Jurkat, Clone E6-1 (cell line): ENCODE measurements at places on chromosomes 1 and 21.

DNA sequence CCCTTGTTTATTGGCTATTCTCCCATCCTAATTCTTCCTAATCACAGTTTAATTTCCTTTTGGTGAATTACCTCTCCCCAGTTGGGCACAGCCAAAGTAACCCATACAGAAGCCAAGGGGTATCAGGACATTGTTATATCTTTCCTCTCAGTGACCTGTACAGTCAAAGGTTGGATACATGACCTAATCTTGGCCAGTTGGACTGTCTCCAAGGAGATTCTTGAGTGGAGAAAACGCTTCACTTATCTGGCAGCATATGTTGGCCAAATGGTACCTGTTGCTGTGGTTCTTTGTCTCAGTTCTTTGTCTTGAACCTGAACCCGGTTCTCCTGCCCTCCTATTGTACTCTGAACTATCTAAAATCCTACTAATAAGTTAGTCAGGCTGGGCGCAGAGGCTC, 15.3 kb upstream of the TBCE start:
- no peak for DNase-seq

GRCh38 chr1:168089326-168089978, 47.3 kb downstream of the GPR161 start:
- DNase-seq: no peak

GRCh38 chr1:245578308-245578707, 423.5 kb downstream of the KIF26B start:
- no peak for DNase-seq

GRCh38 chr1:211985556-211986264, 49.6 kb downstream of the INTS7 start:
- DNase-seq: no peak

DNA sequence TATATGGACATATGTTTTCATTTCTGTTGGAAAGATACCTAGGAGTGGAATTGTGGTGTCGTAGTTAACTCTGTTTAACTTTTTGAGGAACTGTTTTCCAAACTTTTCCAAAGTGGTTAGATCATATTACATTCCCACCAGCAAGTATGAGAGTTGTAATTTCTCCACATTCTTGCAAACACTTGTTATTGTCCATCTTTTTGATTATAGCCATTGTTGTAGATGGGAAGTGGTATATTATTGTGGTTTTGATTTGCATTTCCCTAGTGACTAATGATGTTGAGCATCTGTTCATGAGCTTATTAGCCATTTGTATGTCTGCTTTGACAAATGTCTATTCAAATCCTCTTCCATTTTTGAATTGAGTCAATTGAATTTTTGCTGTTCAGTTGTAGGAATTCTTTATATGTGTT, 19.8 kb downstream of the CAMTA1 start:
- no peak for DNase-seq

DNA sequence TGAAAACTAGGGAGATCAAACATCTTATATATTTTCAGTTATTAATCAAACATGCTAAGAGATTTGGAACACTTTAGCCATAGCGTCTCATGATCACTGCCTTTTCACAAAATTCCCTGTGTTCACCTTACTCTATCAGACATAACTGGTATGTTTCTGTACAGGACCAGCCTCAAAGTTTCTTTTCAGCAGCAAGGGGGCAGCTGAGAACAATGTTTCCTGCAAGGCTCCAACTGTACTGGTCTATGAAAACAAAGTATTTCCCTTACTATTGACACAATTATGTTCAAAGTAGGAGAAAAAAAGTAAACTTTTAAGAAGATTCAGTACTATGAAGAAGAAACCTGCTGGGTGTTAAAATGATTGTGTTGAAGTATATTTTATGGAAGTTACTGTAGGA, 98.5 kb downstream of the ATF6 start:
- DNase-seq: peak; percentile 10

GRCh38 chr1:211320980-211321379, 5.7 kb upstream of the TRAF5 start:
- no peak for DNase-seq

DNA sequence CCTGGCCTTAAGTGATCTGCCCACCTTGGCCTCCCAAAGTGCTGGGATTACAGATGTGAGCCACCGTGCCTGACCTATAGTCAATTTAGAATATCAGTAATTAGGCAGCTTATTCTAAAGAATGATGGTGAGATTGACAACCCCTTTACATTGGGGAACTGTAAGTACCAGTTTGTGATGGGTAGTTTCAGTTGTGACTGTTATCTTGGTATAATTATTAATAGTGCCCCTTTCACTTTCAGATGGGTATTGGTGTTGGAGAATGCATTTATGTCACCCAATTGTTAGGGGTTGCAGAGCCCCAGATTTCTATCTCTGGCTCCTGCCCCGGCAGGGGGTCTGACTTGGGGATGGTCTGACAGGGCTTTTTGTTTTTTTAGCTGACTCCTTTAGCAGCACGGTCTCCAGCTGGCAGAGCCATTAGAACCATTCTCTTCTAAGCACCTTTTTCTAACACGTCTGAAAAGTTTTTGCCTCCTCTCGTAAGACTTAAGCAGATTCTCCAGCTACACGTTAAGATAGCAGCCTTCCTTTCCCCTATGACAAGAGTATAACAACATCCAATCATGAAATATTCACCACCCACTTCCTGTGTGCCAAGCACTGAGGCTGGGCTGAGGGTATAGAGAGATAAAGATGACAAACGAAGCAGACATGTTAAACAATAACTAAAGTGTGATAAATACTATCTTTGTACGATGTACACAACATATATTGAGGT, 157.8 kb downstream of the SDCCAG8 start:
- peak; percentile 30 for DNase-seq
